Cardiac muscle cell (in vitro differentiated cells and primary cell): ENCODE measurements at places on chromosomes 13 and 19. TPM values are rescaled to one million over a fixed set of nuclear protein-coding genes. Genes with fewer than 3 reads are reported as not detected.

DNA sequence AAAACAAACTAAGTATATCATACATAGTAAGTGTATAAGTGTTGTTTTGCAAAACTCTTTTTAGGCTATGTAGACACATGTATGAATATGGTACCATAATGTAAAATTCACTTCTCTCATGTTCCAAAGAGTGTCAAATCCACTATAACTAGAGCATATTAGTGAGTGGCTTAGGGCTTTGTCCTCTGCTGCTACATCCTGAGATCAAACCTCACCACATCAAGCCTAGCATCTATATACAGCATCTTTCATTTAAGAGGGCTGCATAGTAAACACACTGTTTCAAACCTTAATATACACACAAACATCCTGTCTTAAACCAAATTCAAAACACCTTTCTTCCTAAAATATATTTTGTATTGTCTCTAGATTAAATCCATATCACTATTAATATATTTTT, 38.7 kb downstream of the ELF1 start:
- DNase-seq, result no peak

- DNase-seq, result peak; percentile 59
Measured at GRCh38 chr13:99386911-99387788, 80.0 kb upstream of the GPR183 start.

DNA sequence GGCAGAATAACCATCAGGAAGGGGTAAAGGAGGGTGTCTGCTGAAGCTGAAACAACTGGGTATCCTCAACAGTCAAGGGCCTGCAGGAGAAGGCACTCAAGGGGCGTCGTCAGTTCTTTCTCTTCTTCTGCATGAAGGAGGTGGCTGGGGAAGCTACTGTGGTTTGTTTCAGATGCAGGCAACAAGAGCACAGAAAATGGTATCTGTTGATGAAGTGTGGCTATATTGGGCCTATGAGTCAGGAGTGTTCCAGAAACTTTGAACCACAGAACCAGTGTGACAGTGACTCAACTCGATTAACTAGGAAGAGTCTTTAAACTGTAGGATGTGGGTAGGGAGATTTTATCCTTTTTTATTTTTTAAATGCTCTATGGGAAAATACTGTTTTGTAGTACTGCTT, 686.3 kb downstream of the FGF9 start:
- DNase-seq, result no peak

GRCh38 chr13:50932091-50932490, 22.5 kb downstream of the RNASEH2B start:
- DNase-seq, result no peak

FCGBP gene
- total RNA-seq, result 0.57 and 0.70 TPM in 2 replicates

- DNase-seq, result peak; percentile 44
Measured at GRCh38 chr19:12703046-12703445, 6.6 kb upstream of the FBXW9 start.

DNA sequence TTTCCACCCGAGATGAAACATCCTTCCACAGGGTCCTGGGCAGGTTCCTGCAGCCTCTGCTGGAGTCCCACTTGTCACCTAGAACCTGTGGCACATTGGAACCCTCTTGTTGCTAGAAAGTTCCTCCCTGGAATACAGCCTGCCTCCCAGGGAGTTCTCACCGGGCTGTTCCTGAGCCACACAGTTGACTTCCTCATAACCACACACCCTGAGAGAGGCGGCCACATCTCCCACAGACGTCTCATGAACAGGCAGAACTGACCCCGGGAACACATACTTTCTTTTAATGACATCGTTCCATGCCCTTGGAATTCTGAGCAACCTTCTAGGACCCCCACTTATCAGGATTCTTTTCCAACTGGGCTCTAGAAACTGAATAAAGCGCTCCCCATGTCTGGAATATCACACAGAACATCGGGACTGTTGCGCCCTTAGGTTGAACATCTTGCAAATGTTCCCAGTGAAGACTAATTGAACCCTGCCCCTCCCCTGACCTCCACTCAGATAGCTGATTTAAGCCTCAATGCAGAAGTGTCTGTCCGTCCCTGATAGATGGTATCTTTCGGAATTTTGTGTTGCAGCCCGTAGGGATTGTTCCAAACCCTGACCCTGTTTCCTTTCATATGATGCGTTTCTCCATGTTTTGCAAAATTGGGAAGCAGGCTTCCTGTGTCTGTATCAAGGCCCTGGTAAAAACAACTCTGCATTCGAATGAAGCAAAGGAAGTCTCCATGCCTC, 91.1 kb downstream of the RAB20 start:
- DNase-seq, result no peak

DNA sequence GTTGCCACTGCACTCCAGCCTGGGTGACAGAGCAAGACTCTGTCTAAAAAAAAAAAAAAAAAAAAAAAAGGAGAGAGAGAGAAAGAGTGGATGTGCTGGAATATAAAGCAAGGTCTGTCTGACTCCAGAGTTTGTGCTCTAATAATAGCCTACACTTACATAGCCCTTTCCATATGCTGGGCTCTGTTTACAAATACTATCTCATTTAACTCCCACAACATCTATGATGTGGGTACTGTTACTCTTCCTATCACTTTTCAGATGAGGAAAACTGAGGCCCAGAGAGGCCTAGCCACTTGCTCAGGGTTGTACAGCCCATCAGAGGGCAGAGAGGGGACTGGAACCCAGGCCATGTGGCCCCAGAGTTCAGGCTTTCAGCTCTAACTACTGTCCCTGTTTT, 15.9 kb upstream of the PAK4 start:
- no peak for DNase-seq

GRCh38 chr19:2869618-2870017, 2.5 kb downstream of the ZNF556 start:
- DNase-seq, result no peak

DNA sequence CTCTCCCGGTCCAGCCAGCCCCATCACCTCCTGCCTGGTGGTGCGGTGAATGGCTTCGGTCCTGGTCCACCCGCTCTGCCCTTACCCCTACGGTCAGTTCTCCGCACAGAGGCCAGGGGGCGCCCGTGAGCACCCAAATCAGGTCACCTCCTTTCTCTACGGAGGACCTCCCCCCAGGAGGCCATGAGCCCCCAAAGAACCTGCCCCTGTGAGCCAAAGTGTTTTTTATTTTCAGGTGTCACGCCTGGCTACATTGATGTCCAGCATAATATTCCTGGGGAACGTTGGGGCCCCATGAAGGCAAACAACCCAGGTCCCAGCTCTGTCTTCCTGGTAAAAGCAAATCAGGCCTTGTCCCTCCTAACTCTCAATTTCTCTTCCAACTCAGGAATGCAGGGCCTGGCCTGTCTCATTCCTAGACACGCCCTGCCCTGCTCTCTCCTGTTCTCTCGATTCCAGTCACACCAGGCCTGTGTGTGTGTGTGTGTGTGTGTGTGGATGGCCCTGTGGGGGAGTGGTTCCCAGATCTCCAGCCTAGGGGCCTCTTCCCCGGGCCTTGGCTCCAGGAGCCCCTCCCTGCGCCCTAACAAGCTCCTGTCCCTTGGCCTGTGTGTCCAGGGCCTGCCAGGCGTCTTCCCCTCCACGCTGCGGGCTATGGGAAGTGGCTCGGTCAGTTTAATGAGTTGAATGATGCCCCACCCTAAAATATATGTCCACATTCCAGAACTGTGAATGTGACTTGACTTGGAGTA, 9.7 kb upstream of the GIPC1 start:
- DNase-seq, result peak; percentile 64

DNA sequence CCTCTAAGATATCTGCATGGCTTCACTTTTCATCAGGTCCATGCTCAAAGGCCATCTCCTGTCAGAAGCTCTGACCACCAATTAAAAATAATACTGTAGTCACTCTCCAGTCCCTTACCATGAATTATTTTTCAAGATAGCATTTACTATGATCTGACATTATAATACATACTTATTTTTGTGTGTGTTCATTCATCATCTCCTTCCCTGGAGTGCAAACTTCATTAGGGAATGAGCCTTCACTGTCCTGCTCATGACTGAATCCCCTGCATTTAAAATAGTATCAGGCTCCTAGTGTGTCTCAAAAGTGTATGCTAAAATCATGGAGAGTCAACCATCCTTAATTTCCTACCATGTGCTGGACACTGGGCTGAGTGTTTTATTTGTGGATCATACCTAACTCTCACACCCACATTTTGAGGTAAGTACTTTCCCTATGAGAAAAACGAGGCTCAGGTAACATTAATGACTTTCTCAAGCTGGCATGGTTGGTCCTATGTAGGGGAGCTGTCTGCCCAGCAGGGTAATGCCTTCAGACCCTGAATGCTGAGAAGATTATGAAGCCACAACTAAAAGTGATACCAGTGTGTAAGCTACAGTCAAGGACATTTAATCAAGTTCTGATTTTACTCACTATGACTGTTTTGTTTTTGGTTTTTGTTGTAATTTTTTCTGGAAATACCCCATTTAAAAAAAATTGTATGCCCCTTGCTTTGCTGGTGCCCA, 16.3 kb downstream of the PLA2G4C start:
- DNase-seq, result no peak

KLK10 gene
- 0.07 and 0.66 TPM in 2 replicates for total RNA-seq

GRCh38 chr13:89740994-89741685, 1606.3 kb upstream of the MIR17HG start:
- DNase-seq, result no peak

GRCh38 chr13:114107686-114108081, 24.7 kb downstream of the RASA3 start:
- no peak for DNase-seq

DNA sequence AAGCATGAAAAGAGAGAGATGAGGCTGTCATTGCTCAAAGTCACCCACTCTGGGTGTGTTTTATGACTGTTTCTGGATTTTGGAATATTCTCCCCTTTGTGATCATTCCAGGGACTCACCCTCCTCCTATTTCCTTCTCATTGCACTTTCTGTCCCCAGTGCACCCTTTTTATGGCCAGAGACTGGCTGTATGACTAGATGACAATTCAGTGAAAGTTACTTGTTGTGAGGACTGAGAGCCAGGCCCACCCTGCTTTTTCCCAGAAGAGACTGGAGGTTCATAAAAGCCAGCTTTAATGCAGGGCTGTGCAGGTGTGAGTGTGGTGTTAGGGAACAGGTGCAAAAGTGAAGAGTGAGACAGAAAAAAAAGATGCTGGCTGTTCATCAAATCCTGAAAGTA, 17.3 kb downstream of the CEACAM7 start:
- DNase-seq, result no peak

DNA sequence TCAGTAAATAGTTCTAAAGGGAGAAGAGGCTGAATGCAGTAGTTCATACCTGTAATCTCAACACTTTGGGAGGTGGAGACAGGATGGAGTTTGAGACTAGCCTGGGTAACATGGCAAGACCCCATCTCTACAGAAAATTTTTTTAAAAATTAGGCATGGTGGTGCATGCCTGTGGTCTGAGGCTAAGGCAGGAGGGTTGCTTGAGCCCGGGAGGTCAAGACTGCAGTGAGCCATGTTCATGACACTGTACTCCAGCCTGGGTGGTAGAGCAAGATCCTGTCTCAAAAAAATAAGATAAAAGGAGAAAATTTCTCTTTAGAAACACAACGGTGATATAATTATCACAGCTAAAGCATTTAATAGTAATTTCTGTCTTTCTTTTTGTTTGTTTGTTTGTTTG, 57.1 kb downstream of the SIPA1L3 start:
- DNase-seq, result no peak

C19orf67 gene
- 3.6 and 14.2 TPM in 2 replicates for total RNA-seq

EHD2 gene
- total RNA-seq, result 0.95 and 2.1 TPM in 2 replicates

- no peak for DNase-seq
Measured at GRCh38 chr13:48879432-48879831, 96.3 kb upstream of the FNDC3A start.

ZNF575 gene
- 1.8 TPM in 1 of 2 replicates, not detected in the other for total RNA-seq

DNA sequence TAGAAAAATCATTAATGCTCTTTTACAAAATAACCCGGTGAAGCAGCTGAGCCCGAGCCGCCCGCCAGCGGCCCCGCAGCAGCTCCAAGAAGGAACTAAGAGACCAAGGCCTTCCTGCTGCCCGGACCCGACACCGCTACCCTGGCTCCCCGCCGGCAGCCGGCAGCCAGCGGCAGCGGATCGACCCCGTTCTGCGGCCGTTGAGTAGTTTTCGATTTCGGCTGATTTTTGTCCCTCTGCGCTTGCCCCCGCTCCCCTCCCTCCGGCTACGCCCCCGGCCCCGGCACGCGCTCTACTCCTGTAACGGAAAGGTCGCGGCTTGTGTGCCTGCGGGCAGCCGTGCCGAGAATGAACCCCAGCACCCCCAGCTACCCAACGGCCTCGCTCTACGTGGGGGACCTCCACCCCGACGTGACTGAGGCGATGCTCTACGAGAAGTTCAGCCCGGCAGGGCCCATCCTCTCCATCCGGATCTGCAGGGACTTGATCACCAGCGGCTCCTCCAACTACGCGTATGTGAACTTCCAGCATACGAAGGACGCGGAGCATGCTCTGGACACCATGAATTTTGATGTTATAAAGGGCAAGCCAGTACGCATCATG, at the start of gene PABPC3:
PABPC3 (plus strand) TSS at position 286 of the 603 bp plus-strand sequence; CDS start at position 349, 63 bp downstream.
- no peak for DNase-seq

DNA sequence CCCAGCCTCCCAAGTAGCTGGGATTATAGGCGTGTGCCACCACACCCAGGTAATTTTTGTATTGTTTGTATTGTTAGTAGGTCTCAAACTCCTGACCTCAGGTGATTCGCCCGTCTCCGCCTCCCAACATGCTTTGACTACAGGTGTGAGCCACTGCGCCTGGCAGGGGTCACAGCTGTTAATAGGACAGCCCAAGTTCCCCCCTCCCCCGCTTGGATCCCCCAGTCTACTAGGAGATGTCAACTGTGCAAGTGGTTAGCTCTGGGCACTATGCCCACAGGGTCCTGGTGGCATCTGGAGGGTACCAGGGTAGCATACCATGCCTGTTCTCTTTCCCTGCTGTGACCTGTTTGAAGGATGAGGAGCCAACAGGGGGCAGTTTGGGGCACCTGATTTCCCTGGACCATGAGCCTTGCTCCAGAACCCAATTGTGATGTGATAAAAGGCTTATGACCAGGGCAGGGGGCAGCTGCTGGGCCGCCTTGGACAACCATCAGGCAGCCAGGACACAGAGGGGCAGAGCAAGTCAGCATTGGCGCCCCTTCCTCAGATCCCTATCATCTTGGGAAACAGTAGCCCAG, at the start of gene TSPAN16:
TSPAN16 (plus strand) TSS at position 496 of the 581 bp plus-strand sequence. CDS start 138 bp downstream, outside the sequence.
- DNase-seq, result no peak

SETDB2 gene
- 7.5 and 9.1 TPM in 2 replicates for total RNA-seq

GRCh38 chr13:102626928-102627327, 30.1 kb downstream of the TPP2 start:
- peak; percentile 60 for DNase-seq

GRCh38 chr19:15779756-15780476, 7.5 kb upstream of the OR10H5 start:
- DNase-seq, result peak; percentile 60
